ENCODE measurements at places on chromosomes 2 and 18.

DNA sequence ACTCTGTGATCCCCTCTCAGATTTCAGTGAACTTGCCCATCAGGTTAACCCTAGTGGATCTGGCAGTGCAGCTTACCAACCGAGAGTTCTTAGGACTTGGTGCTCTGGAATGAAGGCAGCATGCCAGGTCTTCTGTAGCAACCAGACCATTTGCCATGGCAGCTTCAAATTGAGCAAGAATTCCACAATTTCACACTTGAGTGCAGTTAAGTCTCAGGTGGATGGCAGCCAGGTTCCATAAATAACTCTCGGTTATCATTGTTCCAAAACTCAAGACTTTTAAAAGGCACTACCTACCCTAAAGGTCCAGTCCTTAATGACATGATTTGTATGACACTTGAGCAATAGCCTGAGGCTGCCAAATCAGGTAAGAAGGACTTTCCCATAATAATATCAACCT lies 48.1 kb downstream of the GALNT3 start:
- DNase-seq, result no peak

- no peak for DNase-seq
Observed at GRCh38 chr18:45197526-45197970, 417.7 kb upstream of the SLC14A2 start.

DNA sequence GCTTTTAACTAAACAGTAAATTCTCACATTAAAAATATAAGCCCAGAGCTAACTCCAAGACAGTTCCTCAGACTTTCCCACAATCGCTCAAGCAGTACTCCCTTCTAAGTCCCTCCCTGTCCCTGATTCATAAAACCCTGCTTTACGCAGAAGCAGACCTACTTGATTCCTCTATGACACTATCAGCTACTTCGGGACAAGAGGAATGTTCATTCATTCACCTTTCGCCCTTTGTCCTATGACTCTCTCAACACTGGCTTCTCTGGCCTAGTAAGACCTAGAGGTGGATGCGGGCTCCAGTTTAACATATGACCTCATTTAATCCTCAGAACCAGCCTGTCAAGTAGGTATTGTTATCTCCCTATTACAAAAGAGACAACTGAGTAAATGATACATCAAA lies 10.2 kb downstream of the LPIN2 start:
- no peak for DNase-seq

- DNase-seq, result no peak
Observed at GRCh38 chr2:44940732-44941464, 604 bp upstream of the SIX3 start.

- DNase-seq, result no peak
Observed at GRCh38 chr2:205865905-205866441, 183.7 kb downstream of the NRP2 start.

GRCh38 chr2:3956892-3957291 lies 253.5 kb downstream of the DCDC2C start:
- no peak for DNase-seq

GRCh38 chr2:231803501-231804138 lies 17.4 kb downstream of the COPS7B start:
- no peak for DNase-seq

- DNase-seq, result no peak
Observed at GRCh38 chr2:24924732-24925131, 4.7 kb upstream of the ADCY3 start.

GRCh38 chr2:19753314-19753713 lies 148.5 kb downstream of the TTC32 start:
- no peak for DNase-seq

DNA sequence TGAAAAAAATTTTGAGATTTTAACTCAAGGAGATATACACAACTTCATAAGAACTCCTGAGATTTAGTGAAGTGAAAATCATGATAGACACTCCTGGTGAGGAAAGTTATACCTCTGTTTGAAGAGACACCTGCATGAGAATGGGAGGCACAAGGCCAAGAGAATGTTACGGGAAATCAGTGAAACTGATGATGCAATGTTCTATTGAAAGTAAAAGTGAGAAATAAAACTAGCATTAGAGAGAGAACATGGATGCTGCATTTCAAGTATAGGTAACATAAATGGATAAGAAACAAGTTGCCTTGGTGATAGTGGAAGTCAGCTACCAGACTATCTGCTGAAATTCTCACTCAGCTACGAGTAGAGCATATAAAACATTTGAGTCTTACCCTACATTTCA lies 562.1 kb upstream of the FANCL start:
- no peak for DNase-seq

GRCh38 chr2:46286715-46287114 lies 10.5 kb upstream of the EPAS1 start:
- DNase-seq, result no peak

DNA sequence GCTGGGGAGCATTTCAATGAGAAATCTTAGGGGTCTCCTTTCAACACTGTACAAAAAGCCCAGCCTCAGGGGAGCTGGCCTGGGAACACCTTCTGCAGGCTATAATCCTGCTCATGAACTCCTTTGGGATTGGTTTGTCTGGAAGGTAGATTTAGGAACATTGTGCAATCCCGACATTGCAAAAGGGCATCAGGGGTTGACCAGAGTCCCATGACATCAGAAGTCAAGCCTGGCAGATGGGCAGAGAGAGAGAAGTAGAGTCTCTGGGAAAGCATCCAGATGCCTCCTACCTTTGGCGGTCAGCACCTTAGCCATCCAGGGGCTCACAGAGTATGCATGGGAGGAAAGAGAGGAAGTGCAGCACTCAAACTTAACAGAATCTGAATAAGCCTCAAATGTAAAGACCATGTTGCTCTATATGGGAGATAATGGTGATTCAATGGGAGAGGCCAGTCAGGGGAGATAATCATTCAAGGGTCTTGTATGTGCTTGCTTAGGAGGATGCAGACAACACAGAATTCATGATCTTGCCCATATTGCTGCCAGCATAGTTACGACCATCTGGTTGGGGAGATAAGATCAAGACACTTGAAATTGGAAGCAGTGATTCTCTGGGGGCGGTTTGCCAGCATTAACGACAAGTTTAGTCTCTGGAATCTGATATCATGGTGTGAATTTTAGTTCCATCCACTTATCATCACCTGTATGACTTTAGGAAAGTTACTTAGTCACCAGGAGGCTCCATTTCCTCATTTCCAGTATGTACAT lies 58.3 kb upstream of the UPP2 start:
- no peak for DNase-seq

GRCh38 chr2:109299536-109299935 lies 170.5 kb downstream of the SH3RF3 start:
- no peak for DNase-seq

- DNase-seq, result no peak
Observed at GRCh38 chr2:208036357-208036756, 11.0 kb upstream of the PLEKHM3 start.

DNA sequence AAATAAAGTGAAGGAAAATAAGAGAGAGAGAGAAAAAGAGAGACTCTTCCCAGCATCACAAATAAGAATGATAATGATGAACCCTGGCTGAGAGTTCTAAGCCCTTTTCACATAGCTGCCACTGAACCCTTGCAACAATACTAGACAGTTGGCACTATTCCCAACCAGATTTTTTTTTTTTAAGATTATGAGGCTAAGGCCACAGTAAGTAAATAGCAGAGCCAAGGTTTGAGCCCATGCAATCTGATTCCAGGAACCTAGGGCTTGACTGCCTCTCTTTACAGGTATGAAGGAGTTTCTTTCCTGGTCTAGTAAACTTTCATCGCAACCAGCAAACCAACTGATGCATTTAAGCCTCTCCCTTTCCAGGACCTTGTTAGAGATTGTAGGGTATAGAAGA lies 424.6 kb downstream of the NCKAP5 start:
- DNase-seq, result no peak

GRCh38 chr2:240930631-240931318 lies 24.6 kb downstream of the CROCC2 start:
- DNase-seq, result no peak

GRCh38 chr2:16203069-16203468 lies 262.7 kb downstream of the MYCN start:
- no peak for DNase-seq

DNA sequence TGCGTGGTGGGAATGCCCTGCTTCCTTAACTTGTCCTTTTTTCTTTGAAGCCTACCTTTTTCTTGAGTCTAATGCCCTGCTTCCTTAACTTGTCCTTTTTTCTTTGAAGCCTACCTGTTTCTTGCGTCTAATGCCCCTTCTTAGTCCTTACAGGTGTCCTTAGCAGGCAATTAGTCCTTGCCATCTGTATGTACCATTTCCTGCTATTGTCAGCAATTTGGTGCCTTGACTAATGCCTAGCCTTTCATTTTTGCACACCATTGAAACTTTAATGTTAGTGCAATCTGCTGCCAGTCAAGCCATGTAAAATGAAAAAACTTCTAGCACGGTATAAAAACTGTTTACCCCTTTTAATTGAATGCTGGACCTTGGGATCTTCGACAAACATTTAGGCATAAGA lies 4.3 kb downstream of the KDM3A start:
- DNase-seq, result no peak

- DNase-seq, result peak; percentile 48
Observed at GRCh38 chr2:119517433-119517832, 6.8 kb downstream of the SCTR start.

DNA sequence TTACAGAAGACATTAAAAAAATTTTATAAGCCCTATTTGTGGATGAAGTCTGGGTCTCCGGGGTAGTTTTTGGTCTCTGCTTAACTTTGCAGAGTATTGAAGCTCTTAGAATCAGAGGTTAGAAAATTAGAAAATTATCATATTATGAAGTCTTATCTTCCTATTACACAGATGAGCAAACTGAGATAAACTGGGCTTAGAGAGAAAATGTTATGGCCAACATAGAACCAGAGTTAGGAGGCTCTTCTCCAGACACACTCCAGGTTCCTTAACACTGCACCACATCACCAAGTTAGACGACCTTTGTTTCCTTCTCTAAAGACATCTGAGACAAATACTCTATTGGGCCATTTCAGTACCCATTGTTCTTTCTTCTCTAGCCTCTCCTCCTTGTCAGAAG lies 36.7 kb upstream of the NEB start:
- DNase-seq, result no peak

DNA sequence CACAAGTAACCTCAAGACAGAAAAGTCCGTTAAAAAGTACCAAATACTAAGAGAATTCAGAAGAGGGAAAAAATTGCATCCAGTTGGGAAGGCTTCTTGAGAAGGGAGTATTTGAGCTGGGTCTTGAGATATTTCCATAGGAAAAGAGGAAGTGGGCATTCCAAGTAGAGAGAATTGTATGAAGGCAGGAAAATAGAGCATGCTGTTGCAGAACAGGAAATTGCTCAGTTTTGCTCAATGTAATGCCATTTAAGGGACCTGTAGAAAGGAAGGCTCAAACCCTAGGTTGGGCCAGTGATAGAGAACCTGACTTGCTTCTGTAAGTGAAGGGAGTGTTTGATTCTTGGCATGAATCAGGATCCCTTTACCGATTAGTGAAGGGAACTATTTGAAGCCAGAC lies 1.0 kb upstream of the ZC3H8 start:
- no peak for DNase-seq

DNA sequence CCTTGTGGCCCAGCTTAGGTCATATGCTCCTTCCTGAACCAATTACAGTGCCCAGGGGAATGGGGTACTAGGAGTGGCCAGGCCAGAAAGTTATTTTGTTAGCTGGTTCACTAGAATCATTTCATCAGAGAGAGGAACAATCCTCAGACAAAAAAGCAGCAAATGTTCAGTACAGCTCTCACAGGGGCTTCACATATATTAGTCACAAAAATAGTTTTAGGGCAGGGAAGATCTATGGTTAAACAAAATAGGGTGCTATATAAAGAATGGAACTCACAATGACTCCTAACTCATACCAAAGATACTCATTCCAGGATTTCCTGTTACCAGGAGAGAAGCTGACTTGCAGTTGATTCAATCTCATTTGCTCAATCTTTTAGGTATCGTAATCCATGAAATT lies 71.0 kb downstream of the CWC22 start:
- DNase-seq, result no peak

DNA sequence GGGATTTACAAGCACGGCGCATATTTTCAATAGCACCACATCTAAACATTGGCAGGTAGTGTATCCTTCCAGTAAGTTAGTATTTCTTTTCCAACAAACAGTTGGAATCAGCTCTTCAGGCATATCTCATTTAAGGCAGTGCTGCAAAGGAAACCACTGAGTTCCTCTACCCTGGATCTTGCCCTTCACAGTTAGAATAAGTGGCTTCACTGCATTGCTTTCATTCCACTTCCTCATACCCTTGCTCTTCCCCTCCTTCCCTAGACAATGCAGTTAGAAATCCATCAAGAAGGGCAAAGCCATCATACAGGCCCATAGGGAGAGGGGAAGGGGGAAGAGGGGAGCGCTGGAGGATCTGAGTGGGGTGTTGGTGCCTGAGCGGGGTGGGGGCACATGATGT lies 173.7 kb downstream of the FBXO15 start:
- no peak for DNase-seq

GRCh38 chr2:18425210-18425703 lies 135.2 kb downstream of the RDH14 start:
- no peak for DNase-seq

- no peak for DNase-seq
Observed at GRCh38 chr2:217685255-217685605, 317.6 kb downstream of the TNS1 start.

GRCh38 chr18:11468617-11469016 lies 140.8 kb upstream of the SLC35G4 start:
- DNase-seq, result no peak

GRCh38 chr18:37419315-37419714 lies 146.3 kb downstream of the CELF4 start:
- no peak for DNase-seq

GRCh38 chr2:164691346-164691887 lies 70.1 kb upstream of the GRB14 start:
- DNase-seq, result no peak

GRCh38 chr2:27701676-27702075 lies 38.0 kb downstream of the SLC4A1AP start:
- DNase-seq, result no peak

DNA sequence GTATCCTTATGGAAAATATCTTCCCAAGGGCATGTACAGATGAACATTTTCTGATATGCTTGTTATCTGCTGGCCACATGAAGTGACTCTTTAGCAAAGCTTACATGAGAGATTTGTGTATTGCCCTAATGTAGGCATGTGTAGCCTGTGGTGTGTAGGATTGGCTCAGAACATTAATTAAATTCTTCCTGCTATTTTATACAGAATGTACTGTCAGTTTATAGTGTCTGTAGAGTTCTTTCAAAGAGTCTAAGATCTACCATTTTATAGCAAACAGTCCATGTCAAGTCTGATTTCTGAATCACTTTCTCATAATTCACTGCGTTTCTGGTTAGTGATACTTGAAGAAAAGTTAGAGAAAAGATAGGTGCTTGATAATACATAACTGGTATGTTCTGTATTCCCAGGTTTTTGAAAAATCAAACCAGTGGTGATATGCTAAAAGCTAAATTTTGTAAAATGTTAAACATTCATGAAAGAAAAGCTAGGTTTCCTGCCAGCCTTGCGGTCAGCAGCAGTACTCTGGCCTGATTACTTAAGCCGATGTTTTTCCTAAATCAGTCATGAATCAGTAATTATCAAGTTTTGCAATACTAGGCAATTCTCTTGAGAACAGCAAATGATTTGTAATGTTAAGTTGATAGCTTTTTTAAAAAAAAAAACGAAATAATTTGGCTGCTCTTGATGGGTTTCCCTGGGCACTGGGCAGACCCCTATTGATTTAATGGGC lies 30.9 kb upstream of the EFEMP1 start:
- DNase-seq, result no peak
